ENCODE measurements at places on chromosomes 12 and 14.

GRCh38 chr14:70595443-70596185, 4.8 kb downstream of the MED6 start:
- no peak for DNase-seq

DNA sequence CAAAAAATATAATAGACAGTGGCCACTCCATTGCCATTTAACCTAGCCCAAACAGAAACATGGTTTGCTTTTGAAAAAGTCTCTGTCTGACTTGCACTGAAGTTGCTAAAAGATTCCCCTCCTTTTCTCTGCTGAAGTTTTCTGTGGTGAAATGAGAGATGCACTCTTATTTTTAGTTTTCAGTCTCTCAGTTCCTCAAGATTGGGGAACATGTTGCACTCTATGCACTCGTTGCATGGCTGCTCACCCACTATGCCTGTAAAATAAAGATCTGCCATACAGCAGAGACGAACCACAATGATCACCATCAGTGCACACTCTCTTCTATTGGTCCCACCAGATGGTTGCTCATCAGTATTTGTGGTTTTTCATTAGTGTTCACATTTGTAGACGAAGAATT, 13.1 kb upstream of the DAAM1 start:
- DNase-seq: no peak

GRCh38 chr12:6341417-6342139, at the start of gene TNFRSF1A:
TNFRSF1A (minus strand) TSS chr12:6342076; CDS start chr12:6341814, 262 bp downstream.
- no peak for DNase-seq

DNA sequence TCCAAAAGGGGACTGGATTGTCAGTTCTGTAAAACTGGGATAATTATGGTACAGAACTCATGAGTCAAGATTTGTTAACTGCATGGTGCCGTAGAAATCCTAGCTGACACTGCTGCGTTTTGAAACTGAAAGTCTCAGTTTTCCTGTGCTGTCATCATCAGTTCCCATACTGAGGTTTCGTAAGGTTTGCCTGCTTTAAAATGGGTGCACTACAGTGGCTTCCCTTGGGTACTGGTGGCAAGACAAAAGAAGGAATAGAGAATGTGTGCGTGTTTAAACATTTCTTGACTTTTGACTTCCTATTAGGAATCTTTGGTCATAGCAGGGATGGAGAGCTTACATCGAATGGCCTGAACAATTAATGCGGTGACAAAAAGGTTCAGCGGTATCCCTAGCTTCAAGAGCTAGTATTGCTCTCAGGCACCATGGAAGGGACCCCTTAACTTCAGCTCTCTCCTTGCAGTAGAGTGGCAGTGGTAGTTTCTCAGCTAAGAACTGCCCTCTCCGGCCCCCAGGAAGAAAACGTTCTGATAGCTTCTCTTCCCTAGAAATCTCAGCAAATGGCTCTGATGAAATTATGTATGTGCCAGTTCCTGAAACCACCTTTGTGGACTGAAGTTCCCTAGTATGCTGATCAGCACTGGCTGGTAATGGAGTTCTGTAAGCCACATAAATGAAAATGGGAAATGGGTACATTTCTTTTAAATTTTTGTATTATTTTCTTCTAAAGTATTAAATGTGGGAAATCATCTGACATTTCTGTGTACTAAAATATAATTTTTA, 28.9 kb downstream of the ANO6 start:
- no peak for DNase-seq

DNA sequence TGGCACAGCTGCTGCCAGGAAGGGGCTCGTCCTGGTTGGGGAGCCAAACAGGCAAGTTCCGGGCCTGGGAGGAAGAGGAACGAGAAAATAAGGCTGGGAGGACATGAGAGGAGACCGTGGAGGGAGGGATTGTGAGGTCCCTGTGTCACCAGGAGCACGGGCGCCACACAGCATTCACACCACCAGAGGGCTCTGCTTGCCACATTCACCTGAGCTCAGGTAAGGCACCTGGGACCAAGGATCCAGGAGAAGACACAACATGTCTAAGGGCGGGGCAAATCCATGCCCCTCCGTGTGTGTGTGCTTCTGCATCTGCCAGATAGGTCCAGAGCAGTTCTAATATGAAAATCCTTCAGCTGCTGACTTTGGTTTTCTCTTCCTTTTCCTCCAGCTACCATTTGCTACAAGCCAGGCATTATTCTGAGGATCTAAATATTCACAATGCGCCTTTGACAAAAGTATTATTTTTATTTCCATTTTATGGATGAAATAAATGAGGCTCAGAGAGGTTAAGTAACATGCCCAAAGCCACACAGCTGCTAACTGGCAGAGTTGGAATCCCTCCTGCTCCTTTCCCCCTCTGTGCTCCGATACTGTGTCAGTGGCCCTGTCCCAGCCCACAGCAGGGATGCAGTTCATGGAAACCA, 14.6 kb downstream of the RAPGEF3 start:
- DNase-seq: peak; percentile 45

DNA sequence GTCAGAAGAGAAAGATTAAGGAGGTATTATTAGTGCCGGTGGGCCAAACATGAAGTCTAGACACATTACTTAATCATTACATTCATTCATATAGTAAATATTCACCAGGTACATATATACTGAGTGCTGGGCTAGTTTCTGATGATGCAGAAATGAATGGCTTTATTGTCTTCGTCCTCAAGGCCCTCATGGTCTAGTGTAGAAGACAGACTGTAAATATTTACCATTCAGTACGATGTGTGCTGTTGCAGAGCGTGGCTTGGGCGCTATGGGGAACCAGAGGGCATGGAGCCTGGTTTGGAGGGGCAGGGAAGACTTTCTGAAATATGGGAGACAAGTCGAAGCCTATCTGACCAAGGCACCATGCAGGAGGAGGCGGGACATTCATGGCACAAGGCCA, 37.0 kb upstream of the TCL1B start:
- DNase-seq: no peak

DNA sequence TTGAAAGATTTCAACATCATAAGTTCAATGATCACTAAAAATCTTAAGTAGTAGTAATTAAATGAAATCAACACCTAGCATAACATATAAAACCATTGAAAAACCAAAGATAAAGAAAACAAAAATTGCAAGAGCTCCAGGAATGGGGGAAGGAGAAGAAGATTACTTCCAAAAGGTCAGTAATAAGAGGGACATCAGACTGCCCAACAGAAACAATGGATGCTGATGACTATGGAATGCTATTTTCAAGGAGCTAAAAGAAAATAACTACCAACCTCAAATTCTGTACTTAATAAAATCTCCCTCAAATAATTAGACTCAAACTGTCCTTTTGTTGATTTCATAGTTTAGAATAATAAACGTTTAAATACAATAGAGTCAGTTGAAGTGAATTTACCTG, 314.5 kb upstream of the LMO3 start:
- no peak for DNase-seq

GRCh38 chr12:124227951-124228711, 66.8 kb upstream of the RFLNA start:
- no peak for DNase-seq

DNA sequence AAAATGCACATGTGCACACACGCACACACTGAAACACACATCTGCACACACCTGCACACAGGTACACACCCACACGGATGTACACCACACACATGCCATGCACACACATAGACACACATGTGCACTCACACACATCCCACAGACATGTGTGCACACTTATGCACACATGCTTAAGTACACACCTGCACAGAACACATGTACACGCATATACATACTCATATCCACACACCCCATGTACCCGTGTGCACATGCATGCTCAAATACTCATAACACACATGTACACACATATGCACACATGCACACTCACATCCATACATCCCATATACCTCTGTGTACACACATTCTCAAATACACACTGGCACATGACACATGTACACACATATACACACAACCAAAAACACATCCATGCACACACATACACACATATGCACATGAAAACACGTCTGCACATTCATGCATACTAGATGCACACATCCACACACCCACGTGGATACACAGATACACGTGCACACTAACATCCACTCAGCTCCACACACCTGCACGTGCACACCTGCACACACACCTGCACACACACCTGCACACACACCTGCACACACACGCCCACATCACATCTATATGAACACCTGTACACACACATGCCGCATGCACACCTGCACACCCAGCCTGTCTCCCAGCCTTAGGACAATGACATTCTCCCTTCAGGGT, 336.7 kb downstream of the ADGRD1 start:
- no peak for DNase-seq

GRCh38 chr14:20627346-20628027, 14.0 kb downstream of the OR6S1 start:
- DNase-seq: no peak

DNA sequence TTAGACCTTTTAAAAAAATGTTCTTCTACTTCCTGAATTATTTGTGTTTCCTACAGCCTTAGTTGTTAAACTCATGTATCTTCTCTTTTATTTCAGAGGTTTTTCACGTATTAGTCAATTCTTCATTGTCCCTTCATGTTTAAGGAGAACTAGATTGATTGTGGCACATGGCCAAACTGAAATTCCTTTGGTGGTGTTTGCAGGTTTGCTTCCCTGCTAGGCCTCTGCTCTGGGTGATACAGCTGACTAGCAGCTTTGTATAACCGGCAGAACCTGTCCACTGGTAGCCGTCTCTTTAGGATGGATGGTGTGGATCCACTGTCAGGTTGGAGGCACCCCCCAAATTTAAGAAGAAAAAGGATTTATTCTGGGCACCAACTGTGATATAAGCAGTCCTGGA, 262.1 kb downstream of the FBXL14 start:
- no peak for DNase-seq

Measured in NCI-H187 (cell line).